ENCODE measurements at places on chromosomes 1 and 21.

- peak; percentile 82 for DNase-seq
Observed at GRCh38 chr1:11893907-11894251, 32.3 kb downstream of the KIAA2013 start.

- peak; percentile 71 for DNase-seq
Observed at GRCh38 chr1:28259934-28260802, 850 bp downstream of the SESN2 start.

- DNase-seq, result no peak
Observed at GRCh38 chr1:99252630-99253029, 11.7 kb upstream of the PLPPR4 start.

DNA sequence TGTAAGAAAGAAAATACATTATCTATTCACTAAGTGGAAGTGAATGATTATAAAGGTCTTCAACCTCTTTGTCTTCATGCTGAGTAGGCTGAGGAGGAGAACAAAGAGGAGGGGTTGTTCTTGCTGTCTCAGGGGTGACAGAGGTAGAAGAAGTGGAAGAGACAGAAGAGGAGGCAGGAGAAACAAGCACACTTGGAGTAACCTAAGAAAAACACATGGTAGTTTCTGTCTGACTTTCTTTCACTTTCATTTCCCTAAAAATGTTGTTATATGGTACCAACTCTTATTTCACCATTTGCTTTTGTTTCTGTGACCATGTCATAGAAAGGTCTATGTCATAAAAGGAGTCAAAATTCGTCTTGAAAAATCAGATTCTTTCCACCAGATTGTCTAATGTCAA is 696.6 kb upstream of the BRINP3 start:
- no peak for DNase-seq

DNA sequence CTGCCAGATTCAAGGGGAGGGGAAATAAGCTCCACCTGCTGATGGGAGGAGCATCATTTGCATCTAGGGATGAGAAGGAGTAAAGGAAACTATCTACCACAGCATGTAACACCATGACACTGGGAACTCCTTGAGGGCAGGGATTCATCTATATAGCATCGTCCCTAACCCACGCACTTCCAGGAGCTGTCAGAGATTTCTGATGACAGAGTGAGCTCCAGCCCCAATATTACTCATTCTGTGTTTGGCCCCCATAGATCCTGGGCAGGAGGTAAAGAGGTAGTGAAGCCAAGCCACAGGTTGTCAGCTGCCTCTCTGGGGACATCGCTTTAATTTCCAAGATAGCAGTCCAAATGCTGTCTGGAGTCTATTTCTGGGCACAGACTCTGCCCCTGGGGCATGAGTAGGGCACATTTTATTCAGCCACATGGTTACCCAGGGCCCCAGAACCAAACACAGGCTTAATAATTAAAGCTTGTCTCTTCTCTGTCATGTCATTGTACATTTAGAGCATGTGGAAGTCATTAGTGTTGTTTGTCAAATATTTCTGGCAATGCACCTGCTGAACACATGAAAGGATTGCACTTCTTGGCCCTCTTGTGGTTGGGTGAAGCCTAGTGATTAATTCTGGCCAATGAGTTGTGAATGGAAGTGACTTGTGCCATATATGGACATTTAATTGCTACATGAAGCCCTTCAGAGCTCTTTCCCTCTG is 105.9 kb upstream of the POU3F1 start:
- DNase-seq, result peak; percentile 14

- DNase-seq, result no peak
Observed at GRCh38 chr1:8364528-8365442, 46.9 kb downstream of the SLC45A1 start.

- DNase-seq, result no peak
Observed at GRCh38 chr1:56106531-56107274, 472.7 kb downstream of the PLPP3 start.

Data from DMS53 (cell line).